ENCODE measurements at places on chromosomes 6 and 20.

DNA sequence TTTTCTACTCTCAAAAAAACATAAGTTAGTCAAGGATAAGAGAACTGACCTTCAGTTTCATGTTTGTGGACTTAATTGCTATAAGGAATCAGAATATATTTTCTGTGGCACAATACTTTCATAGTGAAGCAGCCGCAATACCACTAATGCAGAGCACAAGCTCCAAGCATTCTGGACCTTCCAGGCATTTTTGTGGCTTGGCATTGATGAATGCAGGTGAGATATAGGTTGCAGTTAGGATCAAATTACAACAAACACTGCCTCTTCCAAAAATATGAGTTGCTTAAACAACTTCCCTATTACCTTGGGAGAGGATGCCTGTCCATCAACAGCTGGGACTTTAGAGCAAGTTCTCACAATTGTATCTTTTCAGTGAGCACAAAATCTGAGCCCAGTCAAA is 162.8 kb upstream of the RSPO3 start:
- no peak for DNase-seq

DNA sequence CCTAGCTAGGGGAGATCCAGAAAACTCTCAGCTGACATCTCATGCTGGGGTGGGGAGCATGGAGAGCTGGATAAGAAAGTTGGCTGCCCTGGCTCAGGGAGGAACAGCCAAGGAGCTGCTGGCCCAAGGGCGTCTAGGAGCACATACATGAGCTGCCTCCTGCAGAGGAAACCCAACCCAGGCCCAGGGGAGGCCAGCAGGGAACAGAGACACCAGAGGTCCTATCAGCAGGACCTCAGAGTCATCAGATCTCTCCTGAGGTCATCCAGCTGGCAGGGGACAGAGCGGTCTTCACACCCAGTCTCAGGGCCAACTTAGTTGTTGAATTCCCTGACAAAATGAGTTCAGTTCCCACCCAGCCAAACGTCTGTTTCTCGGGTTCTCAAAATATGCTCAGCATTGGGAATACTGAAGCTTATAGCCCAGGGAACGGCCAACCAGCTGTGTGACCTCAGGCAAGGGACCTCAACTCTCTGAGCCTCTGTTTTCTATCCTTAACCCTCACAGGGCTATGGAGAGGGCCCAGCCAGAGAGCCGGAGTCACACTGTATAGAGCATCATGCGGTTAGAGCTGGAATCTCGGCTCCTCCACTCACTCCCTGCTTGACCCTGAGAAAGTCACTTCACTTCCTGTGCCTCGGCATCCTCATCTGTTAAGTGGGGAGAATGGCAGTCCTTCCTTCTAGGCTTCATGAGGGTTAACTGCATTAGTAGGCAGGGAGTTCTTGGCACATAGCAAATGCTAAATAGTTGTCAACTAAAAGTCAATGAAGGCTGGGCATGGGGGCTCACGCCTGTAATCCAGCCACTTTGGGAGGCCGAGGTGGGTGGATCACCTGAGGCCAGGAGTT is 13.8 kb downstream of the ADA start:
- DNase-seq: no peak

- DNase-seq: no peak
Measured at GRCh38 chr20:3990716-3991115, 24.6 kb downstream of the RNF24 start.

GRCh38 chr6:106555767-106556166 is 73.5 kb downstream of the RTN4IP1 start:
- DNase-seq: no peak

GRCh38 chr6:121393731-121394505 is 41.5 kb upstream of the GJA1 start:
- DNase-seq: no peak

- DNase-seq: no peak
Measured at GRCh38 chr20:59781226-59781625, 152.2 kb downstream of the SYCP2 start.

GRCh38 chr6:150323205-150323604 is 45.6 kb upstream of the IYD start:
- DNase-seq: no peak

GRCh38 chr6:5151360-5151954 is 66.3 kb downstream of the PPP1R3G start:
- DNase-seq: no peak
